ENCODE measurements at places on chromosomes 5 and 9.

DNA sequence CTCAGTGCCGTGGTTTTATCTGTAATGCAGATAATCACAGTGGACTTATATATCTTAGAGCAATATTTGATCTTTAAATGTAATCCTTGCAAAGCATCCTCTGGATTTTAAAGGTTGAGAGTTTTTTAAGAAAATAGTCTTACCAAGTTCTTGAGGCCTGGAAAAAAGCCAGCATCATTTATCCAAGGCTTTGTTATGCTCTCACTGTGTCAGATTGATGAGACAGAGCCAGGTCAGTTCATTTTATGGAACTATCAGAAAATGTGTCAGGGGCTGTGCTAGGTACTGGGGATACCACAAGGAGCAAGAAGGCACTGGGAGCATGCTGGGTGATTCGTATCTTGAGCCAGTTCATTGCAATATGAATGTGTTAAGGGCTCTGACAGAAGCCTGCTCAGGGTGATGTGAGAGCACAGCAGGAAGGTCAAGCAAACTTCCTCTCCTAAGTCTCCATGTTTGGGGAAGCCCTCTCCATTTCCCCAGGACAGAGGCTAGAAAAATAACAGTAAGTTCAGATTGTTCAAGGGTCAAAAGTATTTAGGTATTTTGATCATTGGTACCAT, 19.7 kb downstream of the C7 start:
- peak; percentile 33 for DNase-seq

DNA sequence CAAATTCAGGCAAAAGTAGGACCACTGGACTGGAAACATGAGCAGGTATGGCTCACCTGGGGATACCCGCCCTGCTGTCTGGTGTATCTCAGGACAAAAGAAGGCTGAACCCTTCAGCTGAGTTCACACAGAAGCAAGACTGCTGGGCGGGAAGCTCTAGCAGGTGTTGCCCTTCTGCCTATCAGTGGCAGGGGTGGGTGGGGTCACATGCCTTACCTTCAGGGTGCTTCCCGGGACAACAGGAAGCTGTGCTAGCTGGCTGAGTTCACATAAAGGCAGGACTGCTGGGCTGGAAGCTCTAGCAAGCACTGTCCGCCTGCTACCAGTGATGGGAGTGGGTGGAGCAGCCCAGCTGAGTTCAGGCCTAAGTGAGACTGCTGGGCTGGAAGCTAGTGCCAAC, 498.8 kb upstream of the ZNF608 start:
- DNase-seq: no peak

GRCh38 chr5:109931049-109931780, 241.5 kb downstream of the MAN2A1 start:
- DNase-seq: no peak

DNA sequence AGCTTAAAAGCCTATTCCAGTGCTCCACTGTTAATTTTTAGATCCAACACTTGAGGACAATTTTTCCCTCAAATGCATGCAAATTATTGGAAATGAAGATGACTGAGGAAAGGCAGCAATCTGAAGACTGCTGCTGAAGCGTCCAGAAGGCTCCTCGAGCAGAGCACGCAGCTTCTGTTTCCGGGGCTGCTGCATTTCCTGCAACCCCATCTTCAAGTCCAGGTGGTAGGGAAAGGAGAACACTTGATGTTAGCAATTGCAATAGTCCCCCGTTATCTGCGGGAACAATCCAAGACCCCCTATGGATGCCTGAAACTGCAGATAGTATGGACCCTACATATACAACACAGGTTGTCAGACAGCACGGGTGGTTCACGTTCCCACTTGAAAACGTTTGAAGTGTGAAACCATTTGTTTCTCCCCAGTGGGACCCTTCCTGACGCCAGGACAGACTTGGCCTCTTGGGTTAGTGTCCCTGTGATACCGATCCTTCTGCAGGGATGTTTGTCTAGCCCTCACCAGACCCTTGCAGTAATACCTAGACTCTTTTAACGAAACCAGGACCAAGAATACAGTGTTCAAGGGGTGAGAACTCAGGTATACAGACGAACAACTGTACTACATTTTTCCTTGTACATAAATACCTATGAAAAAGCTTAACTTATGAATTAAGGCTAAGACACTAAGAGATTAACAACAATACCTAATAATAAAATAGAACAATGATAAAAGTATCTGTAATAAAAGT, 152.3 kb downstream of the HSD17B3 start:
- DNase-seq: no peak

DNA sequence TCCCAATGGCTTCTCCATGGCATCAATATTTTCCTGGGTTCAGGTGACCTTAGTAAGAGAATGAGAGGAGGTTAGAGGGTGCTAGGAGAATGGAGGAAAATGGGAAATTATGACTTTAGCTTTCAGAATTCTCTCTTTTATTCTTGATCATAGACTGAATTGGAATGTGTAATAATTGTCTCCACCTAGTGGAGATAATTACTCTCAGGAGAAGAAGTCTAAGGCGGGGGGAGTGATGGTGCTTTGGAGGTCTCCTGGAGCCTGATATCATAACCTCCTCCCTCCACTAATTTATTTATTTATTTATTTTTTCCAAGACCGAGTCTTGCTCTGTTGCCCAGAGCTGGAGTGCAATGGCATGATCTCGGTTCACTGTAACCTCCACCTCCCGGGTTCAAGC, 221.3 kb downstream of the GRIA1 start:
- DNase-seq: peak; percentile 11

GRCh38 chr5:32933692-32934091, 222.6 kb downstream of the NPR3 start:
- no peak for DNase-seq

DNA sequence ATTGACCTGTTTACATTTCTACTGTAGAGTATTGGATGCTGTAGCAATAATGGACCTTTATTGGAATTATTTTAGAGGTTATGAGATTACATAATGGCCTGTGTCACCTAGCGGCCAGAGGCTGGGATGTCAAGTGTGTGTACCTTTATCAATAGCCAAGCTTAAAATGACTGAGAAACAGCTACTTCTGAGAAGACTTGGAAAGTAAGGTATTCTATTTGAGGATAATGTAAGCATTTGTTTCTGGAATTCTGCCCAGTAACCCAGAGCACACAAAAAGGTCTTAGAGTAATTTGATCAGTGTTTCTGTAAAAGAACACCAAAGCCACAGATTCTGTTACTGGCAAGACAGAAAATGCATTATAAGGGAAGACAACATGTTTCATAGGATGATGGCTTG, 116.8 kb downstream of the MACIR start:
- DNase-seq: peak; percentile 35

DNA sequence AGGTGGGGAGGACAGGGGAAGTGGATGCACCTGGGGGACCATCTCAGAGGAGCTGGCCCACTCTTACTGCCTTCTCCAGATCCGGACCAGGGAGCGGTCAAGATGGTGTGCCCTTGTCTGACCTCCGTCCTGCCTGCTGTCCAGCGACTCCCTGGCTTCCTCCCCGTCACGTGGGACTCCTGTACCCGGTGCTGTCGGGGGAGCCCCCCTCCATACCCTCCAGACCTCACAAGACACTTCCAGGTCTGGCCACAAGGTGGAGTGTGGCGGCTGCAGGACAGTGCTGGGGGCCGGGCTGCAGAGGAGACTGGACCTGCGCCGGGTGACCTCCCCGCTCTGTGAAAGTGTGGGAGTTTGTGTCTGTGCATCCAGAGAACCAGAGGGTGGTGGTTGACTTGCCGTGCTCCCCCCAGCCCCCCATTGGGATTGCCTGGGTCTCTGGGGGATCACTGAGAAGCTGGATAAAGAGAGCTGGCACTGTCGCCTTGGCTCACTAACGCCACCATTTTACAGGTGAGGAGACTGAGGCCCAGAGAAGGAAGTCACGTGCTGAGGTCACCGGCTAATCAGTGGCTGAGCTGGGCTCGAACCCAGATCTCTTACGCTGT, 1.9 kb upstream of the CRB2 start:
- DNase-seq: peak; percentile 53

DNA sequence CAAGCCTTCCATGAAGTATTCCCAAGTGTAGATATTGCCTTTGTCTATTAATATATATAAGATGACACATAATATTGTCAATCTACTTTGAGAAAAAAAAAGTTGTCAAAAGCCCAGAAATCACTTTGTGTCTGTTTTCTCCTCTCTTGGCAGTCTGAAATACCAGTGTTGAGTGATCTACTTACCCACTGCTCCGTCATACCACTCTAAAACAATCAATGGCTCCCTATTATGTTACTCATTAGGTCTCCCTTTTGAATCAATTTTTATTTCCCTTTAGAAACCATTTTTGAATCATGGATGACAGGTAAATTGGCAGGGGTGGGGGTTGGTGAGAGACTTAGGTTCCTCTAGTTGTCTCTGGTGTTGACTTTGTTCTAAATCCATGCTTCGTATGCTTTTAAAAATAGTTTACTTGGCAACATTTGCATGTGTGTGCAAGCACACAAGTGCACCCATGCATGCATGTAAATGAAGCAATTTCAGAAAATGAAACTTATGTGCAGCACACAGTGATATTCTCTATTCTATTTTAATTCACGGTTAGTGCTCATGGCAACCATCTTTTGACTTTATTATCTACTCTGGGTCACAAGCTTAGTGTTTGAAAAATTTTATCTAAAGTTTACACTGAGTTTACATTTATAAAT, 378.9 kb downstream of the RAB3C start:
- no peak for DNase-seq

DNA sequence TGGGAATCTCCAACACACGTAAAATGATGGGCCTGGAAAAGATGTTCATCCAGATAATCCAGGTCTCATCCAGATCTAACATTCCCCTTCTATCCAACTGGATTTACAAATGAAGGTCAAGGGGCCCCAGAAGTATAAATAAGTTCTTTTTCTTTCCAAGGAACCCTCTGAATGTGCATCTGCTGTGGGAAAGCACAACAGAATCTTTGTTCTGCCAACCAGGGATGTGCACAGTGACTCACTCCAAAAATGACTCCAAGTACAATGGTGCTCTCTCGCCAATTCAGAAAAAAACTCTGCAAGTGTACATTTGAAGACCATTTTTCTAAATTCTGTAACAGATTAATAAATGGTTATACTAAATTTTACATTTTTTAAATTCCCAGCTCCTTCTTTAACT, 12.4 kb downstream of the RAPGEF6 start:
- peak; percentile 75 for DNase-seq

DNA sequence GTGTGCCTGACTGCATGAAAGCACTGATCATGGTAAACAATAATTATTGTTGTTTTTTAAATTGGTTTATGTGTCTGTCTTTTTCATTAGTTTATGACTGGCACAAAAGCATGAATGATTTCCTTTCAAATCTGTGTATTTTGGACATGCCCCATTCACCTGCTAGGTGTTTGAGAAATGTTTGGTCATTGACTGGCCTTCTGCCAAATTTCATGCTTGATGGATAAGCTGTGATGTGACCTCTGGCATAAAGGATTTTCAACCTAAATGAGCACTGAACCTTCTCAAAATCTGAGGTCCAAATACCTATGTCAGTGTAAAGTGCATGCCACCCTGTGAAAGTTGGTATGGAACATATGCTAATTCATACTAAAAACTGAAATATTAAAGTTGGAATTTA, 204.5 kb downstream of the BRINP1 start:
- no peak for DNase-seq

DNA sequence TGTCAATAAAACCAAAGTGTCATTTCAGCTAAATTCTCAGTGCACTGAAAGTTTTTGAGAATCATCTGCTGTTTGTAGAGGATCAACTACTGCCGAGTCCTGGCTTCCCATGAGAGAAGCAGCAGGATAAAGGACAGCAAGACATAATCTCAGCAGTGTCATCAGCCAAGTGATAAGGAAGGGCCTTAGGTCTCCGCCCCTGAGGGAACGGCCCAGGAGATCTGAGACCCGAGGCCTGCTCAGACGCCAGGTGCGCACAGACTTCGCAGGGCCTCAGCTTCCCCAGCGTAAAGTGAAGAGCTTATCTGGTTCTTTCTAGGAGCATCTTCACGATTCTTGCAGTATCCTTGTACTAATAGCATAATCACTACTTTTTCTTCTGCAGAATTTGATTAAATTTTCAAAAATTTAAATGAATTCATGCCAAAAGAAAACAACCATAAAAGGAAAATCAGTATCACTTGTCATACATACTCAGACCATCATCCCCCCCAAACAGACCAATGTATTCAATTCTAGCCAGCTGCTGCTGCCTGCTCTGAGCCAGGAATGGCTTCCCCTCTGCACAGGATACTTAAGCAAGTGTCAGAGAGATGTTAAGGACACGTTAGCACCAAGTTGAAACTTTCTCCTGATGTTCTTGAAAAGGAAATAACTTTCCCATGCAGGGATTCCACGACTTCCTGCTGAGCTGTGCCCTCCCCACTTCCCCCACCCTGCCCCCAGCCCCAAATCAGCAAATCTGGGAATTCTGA, 2.2 kb downstream of the GFPT2 start:
- DNase-seq: no peak

GRCh38 chr5:168669156-168669555, 90.0 kb upstream of the PANK3 start:
- no peak for DNase-seq

GRCh38 chr5:74865256-74865803, 857 bp downstream of the FAM169A start:
- DNase-seq: no peak

DNA sequence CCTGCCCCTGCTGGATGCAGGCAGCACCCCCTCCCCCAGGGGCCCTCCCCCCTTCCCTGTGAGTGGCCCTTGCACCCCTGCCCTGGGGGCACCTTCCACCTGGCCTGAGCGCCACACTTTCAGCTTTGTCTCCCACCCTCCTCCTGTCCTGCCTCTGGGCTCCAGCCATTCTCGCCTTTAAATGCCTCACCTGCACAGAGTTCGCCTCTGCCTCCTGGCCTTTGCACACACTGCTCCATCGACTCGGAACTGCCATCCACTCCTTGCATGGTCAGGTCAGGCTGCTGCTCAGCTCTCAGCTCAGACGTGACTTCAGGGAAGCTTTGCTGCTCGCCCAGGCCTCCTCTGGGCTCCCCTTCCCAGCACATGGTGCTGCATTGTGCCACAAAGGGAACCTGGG, 10.2 kb downstream of the FAM163B start:
- no peak for DNase-seq

DNA sequence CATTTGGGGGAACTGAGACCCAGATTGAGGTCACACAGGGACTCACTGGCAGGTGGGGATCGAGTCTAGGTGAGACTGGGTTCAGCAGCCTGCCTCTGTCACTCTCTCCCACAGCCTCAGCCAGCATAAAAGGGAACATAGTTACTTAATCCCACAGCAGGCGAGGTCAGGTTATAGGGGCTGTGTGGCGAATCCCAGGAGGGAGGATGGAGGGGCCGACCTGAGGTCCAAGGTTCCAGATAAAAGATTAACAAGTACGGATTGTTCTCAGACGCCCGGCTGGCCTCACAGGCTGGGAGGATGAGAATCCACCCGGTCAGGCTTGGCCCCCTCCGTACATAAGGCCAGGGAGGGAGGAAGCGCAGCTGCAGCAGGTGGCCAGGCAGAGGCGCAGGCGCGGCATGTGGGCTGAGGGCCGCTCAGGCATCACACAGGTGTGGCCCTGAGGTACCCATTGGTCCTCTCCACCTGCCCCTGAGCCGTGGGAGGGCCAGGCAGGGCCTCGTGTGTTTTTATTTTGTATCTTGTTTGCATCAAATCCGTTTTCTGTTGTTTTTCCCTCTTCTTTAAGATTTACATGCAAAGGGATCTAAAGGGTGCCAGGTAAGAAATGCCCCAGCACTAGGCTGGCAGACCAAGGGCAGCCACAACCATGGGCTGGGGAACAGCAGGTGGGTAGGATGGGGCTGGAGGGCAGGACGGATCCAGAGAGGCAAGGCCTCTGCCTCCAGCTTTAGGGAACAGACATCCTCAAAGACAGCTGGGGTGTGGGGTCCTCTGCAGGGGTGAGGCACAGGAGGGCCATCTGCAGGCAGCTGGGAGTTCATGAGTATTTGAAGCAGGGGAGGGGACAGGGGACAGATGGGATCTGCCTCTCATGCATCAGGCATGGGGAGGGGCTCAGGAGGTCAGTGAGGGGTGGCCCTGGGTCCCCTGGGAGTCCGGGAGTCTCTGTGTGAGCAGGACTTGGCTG, 3.6 kb downstream of the SUSD3 start:
- no peak for DNase-seq
